ENCODE measurements at places on chromosomes 3 and 15.

GRCh38 chr3:159798951-159799350, 189.7 kb upstream of the IL12A start:
- no peak for DNase-seq

GRCh38 chr3:58683466-58683865, 16.9 kb upstream of the FAM3D start:
- no peak for DNase-seq

DNA sequence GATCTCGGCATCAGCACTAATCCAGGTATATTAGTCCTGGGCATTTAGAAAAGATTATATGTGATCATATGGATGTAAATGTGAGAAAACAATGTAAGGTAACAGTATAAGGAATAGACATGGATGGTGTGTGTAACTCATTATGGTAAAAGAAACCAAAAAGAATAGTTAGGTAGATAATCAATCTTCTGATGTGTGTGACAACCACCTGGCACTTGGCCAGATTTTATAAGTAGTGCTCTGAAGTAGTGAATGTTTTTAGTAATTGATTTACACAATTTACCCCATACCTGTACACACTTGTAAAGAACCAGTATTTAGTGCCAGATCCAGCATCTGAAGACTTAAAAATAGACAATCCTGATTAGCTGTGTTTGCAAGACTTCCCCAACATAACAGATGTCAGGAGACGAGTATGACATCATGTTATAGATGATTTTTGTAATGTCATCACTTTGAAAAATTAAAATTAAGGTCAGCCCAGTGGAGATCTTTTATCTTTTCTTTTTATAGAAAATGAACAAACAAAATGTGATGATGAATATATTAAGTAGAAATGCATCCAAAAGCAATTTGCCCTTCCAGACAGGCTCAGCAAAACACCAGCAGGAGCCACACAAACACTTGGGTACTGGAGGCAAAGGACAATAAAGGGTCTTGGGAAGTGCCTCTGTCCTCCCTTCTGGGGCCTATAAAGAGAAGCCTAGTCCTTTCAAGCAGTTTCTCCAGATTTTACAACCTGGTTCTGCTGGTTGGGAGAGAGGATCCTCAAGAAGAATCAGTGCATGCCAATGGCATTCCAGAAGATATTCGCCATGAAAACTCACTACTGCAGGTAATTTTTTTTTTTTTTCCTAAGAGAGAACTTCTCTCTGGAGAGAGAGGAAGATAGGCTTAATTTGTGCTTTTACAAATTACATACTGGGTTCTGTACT, 140.7 kb downstream of the MECOM start:
- DNase-seq, result no peak

DNA sequence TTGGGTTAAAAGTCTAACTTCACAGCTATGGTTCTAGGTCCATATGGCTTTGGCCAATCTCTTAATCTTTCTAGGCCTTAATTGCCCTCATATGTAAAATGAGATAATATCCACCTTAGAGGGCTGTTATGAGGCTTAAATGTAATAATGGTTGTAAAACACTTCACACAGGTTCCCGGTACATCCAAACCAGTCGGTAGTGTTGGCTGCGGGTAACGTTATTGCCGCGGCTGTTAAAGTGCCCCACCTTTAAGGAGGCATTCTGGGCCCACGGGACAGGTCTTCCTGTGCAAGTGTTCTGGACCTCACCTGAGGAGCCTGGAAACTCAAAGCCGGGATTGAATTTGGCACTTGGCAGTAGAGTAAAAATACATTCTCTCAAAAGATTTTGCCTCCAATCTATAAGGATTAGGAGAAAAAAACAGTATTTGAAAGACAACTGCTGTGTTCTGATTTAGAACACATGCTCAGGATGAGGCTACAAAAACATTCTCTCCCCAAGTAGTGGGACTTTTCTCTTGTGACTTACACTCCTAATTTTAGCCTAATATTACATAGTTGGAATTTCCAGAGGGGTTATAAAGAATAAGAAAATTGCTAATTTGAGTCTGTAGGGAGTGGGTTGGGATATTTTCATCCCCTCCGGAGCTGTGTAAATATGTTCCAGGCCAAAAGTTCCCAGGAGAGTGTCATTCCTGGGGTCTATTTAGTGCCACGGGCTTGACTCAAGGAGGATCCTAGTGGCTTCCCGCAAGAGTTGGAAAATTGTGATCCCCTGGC, 44.9 kb upstream of the TSEN2 start:
- no peak for DNase-seq

DNA sequence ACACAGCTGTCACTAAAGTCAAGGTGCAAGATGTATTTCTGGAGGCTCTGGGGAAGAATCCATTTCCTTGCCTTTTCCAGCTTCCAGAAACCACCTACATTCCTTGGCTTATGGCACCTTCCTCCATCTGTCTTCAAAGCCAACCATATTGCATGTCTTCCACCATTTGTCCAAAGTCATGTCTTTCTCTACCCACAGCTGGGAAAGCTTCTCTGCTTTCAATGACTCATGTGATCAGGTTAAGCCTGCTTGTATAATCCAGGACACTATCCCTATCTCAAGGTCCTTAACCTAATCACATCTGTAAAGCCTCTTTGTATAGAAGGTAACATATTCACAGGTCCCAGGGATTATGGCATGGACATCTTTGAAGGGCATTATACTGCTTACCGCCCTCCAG, 14.2 kb downstream of the ARHGAP31 start:
- no peak for DNase-seq

DNA sequence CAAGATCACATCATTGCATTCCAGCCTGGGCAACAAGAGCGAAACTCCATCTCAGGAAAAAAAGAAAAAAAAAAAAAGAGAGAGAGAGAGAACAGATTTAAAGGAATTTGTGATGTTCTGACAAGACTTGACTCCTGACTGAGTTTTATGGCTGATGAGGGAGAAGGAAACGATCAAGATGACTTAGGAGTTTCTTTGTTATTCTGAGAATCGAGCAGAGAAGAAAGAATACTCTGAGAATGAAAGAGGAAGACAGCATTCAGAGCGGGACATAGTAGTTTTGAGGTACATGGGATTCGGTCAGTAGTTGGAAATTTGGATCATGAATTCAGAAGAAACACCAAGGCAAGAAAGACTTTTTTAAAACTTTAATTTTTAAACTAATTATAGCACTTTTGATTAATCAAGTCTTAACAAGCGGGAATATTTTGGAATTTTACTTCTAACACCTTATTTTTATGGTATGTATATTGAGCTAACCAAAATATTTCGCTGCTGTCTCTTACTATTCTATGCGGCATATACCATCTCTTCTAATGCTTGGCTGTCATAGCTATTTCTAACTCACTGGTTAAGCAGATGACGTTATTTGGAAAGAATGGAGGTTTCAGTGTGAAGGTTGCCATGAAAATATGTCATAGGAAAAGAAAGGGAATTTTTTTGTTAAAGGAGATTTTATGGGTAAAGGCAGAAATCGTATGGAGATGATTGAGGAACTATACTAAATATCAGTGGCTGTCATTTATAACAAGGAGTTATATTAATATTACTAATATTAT, 644.1 kb downstream of the RBMS3 start:
- DNase-seq, result no peak

- DNase-seq, result no peak
Measured at GRCh38 chr3:39106281-39106811, 1.1 kb downstream of the GORASP1 start.

All from SHP77 treated with DMSO at 0.1 percent for 48 hours (cell line).